ENCODE measurements at places on chromosomes 13 and 19. TPM values are rescaled to one million over a fixed set of nuclear protein-coding genes. Genes with fewer than 3 reads are reported as not detected.

TMEM150B gene
- 0.93 TPM for total RNA-seq

ANKLE1 gene
- 3.7 TPM for total RNA-seq

ICAM4 gene
- total RNA-seq, result 1.2 TPM

CEACAM8 gene
- total RNA-seq, result not detected

B3GNT3 gene
- total RNA-seq, result 0.61 TPM

ZIC5 gene
- total RNA-seq, result not detected

MEIOSIN gene
- not detected for total RNA-seq

OR7D2 gene
- 0.69 TPM for total RNA-seq

IRGC gene
- not detected for total RNA-seq

UPF3A gene
- total RNA-seq, result 49.6 TPM
